EL (cell line): ENCODE measurements at places on chromosomes 5 and 9.

DNA sequence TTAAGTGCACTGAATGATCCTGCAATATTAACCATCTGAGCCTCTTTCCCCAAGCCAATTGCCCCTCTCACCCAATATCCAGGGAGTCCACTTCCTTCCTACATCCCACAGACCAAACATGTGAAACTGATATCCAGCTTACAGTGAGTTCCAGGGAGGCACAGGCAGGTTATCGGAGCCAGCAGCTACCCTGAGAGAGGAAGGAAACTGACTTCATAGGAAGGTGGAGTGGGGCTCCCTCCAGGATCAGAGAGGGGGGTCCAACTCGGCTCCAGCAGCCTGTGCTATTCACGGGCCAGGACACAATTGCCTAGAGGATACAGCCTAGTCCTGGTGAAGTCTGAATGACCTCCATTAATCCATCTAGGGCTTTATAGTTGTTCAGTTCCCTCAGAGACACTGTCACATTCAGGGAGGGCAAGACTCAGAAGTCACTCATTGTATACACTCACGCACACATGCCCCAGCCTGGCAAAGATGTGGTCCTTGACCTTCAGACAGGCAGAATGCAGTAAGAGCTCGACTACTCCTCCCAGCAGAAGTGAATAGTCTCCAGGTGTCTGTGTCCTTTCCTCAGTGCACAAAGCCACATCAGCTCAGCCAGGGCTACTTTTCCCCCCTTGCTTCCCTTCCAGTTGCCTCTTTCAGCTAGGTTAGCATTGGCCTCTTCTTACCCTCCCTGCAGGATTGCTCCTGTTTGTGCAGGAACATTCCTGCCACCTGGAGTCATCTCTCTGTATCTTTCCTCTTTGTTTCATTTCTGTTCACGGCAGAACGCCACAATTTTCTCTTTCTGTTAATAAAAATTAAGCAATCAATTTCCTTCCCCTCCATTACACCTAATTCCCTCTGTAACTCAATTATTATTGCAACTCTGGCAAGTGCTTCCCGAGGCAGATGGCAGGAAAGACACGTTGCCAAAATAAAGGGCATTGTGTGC lies 501.7 kb downstream of the ARHGEF28 start:
- DNase-seq = peak; percentile 27

- no peak for DNase-seq
Observed at GRCh38 chr5:60776343-60776742, 67.7 kb downstream of the ELOVL7 start.

GRCh38 chr9:38276771-38277439 lies 115.6 kb upstream of the ALDH1B1 start:
- no peak for DNase-seq

- no peak for DNase-seq
Observed at GRCh38 chr5:93299681-93300308, 281.2 kb downstream of the NR2F1-AS1 start.

DNA sequence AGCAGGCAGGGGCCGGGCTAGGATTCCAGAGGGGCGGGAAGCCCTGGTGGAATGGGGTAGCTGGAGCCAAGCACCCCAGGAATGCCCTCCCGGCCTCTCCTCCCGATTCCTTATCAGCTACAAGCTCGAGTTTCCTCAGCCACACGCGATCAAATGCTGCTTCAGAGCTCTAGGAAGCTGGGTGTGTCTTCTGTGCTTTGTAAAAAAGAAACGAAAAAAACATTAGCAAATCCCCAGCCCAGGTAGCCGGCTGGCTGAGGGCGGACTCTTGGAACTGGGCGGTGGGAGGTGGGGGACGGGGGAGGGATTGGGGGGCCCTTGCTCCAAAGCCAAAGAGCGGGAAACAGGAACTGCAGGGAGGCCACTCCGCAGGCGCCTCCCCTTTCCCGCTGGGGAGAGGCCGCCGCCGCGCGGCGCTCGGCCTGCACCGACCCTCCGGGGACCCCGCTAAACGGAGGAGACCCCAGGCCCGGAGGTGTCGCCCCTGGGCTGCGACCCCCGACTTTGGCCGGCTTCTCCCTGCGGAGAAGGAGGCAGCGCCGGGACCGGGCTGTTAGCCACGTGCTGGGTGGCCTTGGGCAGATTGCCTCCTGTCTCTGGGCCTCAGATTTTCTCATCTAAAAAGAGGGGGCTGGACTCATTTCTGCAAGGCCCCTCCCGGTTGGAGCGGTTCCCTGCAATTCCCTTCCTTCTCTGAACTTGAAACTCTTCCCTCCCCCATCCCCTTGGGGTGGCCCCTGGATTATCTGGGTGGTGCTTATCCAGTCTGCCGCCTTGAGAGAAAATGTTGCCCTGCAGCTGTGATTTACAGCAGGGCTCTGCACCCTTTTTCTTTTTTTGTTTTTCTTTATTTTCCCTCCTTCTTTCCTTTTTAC lies 40.9 kb upstream of the FABP6 start:
- peak; percentile 73 for DNase-seq

GRCh38 chr9:33041432-33042188 lies 16.5 kb downstream of the DNAJA1 start:
- peak; percentile 18 for DNase-seq
